ENCODE measurements at places on chromosomes 5 and 9.

DNA sequence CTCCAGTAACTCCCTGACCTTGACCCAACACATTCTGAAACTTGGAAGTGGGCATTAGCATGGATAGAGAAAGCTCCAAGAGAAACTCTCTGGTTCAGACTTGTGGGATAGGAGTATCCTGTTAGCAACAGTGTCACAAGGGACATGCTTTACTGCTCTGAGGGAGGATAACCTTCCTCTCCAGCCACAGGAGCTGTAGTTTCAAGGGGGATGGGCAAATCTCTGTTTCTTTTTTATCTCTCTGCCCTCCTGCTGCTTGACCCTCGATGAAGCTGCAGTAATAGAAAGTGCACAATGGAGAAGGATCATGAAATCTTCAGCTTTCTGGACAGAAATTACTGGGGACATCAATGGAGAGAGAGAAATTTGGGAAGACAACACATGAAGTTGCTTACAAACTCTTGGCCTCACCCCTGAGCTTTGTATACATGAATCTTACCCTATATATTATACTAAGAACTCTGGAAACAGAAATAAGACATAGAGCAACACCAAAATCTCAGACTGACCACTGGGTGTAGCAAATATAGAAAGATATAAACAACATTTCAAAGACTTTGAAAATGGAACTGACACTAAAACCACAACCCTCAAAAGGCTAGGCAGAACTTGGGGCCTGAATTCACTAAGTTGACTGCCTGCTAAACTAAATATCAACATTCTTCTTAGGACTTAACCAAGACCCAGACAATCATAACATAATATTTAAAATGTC lies 471.0 kb upstream of the MEF2C start:
- no peak for DNase-seq

GRCh38 chr9:124743686-124744348 lies 27.3 kb downstream of the NR6A1 start:
- DNase-seq = no peak

DNA sequence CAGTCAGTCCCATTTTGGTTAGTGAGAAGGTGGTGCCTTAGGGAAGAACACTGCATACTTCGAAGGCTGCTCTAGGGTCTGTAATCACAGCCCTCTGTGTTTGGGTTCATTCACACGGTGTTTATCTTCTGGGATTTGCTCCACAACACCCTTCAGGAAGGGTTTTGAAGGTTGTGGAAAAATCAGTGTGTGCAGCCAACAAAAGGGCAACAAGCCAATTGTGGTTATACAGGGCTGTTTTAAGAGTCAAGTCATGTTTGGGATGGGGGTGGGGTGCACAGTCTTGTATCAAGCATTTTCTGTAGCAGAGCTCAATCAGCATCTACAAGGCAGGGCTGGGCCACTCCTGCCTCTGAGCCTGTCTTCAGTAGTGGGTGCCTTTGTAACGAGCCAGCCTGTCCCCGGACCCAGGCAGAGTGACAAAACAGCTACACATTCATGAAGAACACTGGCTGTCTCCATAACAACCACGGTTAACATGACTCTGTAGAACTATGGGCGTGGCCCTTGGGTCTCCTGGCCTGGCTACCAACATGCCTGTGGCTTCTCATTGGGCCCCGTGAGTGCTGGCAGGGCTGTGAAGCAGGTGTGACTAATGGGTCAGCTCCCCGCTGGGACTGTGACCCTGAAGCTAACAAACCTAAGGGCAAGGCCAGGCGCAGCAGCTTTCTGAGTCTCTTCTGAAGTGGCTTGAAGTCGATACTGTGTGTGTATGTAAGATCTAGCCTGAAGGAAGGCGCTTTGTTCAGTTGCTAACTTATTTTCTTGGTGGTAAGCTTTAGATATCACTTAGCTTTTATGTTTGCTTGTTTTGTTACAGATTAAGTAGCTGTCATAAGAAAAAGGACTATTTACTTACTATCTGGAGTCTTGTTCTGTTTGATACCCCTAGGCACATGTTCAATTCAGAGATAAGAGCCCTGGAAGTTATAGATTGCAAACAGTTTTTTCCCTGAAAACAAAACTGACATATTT lies 27.9 kb upstream of the GOLM1 start:
- peak; percentile 49 for DNase-seq

GRCh38 chr5:102922799-102923477 lies 167.8 kb downstream of the PAM start:
- no peak for DNase-seq

DNA sequence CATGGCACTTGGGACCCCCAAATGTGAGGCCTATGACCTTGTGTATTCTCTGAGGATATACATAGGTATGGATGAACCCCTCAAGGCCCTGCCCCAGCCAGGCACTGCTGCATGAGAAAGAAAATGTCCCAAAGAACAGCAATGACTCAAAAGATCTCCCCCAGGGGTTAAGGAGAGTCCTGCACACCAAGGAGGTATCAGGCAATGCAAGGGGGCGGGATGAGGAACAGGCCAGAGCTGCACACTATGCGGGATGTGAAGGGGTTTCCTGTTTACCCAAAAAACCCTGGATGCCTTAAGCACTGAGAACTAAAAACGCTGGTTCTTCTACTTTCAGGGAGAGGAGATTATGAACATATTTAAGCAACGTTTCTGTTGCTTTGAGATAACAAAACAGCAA lies 3.4 kb downstream of the RAPGEF1 start:
- no peak for DNase-seq

- DNase-seq = no peak
These were observed 109.1 kb downstream of the CDH10 start for GRCh38 chr5:24535646-24536045.

GRCh38 chr9:110126986-110127864 lies 80.7 kb downstream of the C9orf152 start:
- DNase-seq = no peak

DNA sequence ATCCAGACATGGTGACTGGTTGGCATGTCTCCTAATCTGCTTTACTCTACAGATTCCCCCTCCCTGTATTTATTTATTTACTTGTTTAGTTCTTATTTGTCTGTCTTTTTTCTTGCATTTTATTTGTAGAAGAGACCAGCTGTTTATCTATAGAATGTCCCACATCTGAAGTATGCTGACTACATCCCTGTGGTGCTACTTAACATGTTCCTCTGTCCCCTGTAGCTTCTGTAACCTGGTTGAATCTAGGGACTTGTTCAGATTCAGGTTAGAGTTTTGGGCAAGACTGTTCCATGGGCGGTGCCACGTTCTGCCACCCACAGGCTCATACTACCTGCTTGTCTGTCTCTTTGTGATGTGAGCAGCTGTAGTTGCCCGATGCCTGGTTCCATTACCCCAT lies 23.5 kb downstream of the DUSP1 start:
- no peak for DNase-seq

GRCh38 chr9:134058716-134059115 lies 9.1 kb downstream of the BRD3 start:
- no peak for DNase-seq

DNA sequence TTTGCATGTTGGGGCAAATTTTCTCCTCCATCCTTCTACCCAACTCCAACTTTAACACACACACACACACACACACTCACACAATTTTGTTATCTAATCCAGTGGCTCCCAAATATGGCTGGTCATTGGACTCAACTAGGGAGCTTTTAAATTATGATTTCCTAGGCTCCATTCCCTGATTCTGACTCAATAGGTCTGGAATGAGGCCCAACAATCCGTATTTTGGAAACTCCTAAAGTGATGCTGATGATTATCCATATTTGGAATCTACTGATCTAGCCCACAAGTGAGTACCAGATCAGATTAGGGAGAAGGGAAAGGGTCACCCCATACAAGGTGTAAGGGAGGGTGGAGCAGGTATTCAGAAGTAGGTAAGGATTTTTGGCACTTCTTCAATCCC lies 309.7 kb downstream of the TLE1 start:
- DNase-seq = no peak

DNA sequence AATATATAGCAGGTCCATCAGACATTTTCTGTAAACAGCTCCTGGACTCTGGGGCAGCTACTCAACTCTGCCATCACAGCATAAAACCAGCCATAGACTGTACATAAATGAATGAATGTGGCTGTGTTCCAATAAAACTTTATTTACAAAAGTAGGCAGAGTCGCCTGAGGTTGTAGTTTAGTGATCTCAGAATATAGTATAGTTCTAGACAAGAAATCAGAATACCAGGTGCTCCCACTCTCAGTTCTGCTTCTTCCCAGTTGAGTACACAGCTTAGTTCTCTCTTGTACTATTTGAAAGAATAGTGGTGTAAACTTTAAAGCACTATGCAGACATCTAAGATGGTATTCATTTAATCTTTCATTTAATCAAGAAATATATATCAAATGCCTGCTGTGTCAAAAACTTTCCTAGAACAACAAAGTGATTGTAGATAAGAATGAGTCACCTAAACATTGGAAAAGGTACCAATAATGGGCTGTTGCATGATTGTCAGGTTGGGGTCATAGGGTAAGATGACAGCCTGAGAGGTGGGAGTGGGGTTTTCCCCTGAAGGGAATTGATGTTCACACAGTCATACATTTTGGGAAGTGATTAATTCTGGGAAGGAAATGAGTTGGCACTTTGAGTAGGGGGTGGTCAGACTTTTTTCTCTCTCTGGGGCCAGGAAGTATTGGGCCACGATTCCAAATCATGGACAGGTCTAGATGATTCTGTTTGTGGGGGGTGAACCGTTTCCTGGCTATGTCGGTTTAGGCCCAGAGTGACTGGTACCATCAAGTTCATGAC lies 37.0 kb downstream of the TNFSF8 start:
- DNase-seq = no peak

GRCh38 chr5:35094948-35095347 lies 47.2 kb upstream of the AGXT2 start:
- no peak for DNase-seq

GRCh38 chr5:17249029-17249634 lies 31.7 kb downstream of the BASP1 start:
- DNase-seq = no peak

DNA sequence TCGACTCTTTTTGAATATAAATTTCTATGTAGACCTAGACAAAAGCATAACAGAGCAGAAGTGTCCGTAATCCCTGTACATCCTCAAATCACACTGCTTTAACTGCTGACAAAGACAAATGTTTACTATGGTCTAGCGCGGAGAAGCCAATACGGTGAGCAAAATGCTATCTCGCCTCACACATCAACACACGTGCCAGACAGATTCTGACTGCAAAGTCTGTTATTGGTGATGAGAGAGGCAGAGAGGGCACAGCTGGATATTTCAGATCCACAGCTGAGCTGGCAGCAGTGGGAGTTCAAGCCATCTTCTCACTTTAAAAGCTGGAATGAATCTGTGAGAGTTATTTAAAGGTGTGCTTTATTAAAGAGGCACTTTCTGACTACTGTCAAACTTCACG lies 124.3 kb downstream of the ARL15 start:
- DNase-seq = no peak

DNA sequence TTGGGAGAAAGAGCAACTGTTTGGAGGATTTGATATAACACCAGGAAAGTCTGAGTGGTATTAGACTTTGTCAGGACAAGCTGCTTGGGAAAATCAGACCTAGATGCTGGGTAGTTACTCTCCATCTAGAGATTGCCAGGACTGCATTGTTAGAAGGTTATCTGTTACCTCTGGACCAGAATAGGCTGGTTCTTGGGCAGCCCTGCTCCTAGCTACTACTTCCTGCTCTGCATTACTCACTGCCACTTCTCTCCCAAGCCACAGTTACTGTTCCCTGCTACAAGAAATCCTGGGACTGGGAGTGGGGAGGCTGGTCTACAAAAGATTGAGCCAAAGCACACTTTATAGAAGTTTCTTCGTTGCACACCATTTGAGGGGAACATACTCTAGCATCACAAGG lies 95.5 kb upstream of the KCNN2 start:
- DNase-seq = no peak

GRCh38 chr9:138045541-138046490 lies 168.2 kb downstream of the CACNA1B start:
- DNase-seq = no peak

GRCh38 chr9:125513303-125513667 lies 193.7 kb downstream of the MAPKAP1 start:
- no peak for DNase-seq

DNA sequence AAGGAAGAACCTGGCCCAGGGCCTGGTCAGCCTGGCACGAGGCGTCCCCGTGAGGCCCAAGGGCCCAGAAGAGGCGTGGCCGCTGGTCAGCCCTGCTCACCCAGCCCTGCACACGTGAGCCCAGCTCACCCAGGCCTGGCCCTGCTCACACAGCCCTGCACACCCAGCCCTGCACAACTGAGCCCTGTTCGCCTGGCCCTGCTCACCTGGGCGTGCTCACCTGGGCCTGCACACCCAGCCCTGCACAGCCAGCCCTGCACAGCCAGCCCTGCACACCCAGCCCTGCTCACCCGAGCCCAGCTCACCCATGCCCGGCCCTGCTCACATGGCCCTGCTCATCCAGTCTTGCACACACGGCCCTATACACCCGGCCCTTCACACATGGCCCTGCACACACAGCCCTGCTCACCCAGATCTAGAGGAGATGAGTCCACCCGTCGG lies 2.1 kb downstream of the ZDHHC11 start:
- DNase-seq = no peak

DNA sequence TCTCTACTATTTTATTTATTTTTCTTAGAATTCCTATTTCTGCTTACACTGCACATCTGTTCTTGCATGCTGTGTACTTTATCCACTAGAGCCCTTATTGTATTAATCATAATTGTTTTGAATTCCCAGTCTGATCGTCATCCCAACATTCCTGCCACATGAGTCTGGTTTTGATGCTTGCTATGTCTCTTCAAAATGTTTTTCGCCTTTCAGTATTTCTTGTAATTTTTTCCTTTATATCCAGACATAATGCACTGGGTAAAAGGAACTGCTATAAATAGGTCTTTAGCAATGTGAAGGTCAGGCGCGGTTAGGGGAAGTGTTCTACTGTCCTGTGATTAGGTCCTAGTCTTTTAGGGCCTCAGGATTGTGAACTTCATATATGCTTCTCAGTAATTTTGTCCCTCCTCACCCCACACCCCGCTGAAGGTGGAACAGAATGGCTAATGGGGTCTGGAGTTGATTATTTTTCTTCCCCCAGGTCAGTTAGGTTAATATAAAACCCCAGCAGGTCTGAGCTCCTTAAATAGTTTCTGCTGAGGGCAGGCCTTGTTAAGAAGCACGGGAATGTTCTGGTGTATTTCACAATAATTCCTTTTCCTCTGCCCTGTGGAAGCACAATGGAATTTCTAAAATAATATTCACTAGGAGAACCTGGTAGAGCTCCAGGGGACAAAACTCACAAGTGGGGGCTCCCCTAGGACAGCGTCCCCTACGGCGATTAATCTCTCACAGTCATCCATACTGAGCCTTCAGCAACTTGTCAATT lies 146.6 kb upstream of the TUT7 start:
- DNase-seq = no peak

DNA sequence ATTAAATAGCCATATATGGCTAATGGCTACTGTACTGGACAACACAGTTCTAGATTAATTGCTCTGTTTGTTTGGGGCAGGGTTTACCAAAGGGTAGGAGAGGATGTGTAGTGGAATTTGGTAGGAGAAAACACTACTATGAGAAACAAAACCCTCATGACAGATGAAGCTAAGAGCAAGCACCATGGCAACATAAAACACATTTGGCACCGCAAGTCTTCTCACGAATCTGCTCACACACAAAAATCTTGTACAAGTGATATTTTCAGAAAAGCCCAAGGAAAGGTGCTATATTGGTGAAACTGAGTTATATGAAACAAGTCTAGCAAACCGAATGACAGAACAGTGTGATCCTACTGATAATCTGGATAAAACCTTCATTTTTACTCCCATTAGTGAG lies 38.5 kb downstream of the CSF2 start:
- DNase-seq = no peak

- DNase-seq = no peak
These were observed 56.9 kb upstream of the IL7R start for GRCh38 chr5:35799753-35800152.

- DNase-seq = no peak
These were observed 160.5 kb downstream of the GOLPH3 start for GRCh38 chr5:32013658-32014057.

Measured in hippocampal formation (tissue), 2 donors.